ENCODE measurements at places on chromosomes 5 and 9. TPM values are rescaled to one million over a fixed set of nuclear protein-coding genes. Genes with fewer than 3 reads are reported as not detected.

SLC6A7 gene
- not detected for total RNA-seq

SSNA1 gene
- 92.1 TPM for total RNA-seq

CDKN2B-AS1 gene
- 4.5 TPM for total RNA-seq

PCDHA1 gene
- total RNA-seq = not detected

PCDHA9 gene
- total RNA-seq = under 0.01 TPM

TRIM36 gene
- total RNA-seq = 0.29 TPM

SLC45A2 gene
- not detected for total RNA-seq
